ENCODE measurements at places on chromosomes 2 and 18.

GRCh38 chr2:222033541-222033940 lies 265.3 kb downstream of the PAX3 start:
- DNase-seq, result no peak

- DNase-seq, result no peak
Observed at GRCh38 chr18:9577361-9577760, 37.0 kb downstream of the PPP4R1 start.

GRCh38 chr2:23361152-23361551 lies 23.8 kb upstream of the KLHL29 start:
- DNase-seq, result no peak

DNA sequence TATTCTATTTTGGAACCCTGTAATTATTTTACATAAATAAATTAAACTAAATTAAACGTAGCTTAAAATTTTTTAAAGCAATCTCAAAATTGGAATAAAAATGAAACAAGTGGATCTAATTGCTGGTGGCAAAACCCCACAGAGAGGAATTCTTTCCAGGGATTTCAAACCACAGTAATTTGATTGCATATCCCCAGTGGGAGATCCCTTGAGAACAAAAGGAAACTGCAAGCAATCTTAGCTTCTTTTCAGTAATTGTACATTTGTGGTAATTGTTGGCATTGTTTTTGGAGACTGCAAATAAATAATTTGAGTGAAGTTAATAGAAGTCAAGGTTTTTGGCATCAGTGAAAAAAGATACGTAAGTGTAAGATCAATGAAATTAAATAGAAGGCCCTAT lies 58.7 kb upstream of the MYCN start:
- no peak for DNase-seq

GRCh38 chr2:202387608-202388342 lies 11.6 kb downstream of the BMPR2 start:
- DNase-seq, result no peak

- no peak for DNase-seq
Observed at GRCh38 chr2:152532241-152532640, 185.0 kb downstream of the PRPF40A start.

Data from H54 (cell line).